ENCODE measurements at places on chromosomes 11 and 22.

- DNase-seq, result no peak
Observed at GRCh38 chr22:43993072-43993760, 30.9 kb upstream of the PARVB start.

GRCh38 chr11:454043-454442 lies 4.0 kb downstream of the PTDSS2 start:
- no peak for DNase-seq

DNA sequence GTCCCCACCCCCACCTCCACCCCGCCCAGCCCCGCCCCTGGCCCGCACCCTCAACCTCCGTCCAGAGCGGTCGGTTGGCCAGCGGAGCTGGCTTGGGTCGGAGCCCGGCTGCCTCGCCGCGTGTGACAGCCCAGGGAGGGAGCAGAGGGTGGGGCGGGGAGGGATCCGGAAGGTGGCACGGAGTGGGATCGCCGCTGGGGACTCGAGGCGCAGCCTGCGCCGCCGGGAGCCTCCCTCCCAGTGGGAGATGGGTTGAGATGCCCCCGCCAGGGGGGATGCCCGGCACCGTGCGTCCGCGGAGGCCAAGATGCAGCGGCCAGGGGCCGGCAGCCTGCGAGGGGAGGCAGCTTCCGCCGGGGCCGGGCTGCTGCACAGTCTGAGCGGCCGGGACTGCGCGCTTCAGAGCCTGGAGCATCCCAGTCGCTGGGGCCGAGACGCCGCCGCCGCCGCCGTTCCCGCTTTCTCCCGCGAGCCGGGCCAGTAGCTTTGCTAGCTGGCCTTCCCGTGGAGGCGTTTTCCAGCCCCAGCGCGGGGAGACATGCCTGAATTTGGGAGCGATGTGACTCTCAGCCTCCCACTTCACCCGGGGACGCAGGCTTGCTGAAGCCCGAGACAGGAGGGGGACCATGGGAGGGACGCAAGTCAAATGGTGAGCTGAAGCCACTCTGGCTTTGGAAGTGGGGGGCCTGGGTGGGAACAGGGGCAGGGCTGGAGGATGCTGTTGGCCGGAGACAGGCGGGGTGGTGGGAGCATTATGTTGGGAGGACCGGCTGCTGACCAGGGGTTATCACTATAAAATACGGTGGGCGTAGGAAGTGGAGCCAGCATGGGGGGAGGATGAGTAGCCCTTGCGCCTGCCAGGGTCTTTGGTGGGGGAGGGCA lies 40.2 kb downstream of the DIXDC1 start:
- peak; percentile 7 for DNase-seq

GRCh38 chr11:66564984-66565383 lies 3.4 kb downstream of the CTSF start:
- no peak for DNase-seq

DNA sequence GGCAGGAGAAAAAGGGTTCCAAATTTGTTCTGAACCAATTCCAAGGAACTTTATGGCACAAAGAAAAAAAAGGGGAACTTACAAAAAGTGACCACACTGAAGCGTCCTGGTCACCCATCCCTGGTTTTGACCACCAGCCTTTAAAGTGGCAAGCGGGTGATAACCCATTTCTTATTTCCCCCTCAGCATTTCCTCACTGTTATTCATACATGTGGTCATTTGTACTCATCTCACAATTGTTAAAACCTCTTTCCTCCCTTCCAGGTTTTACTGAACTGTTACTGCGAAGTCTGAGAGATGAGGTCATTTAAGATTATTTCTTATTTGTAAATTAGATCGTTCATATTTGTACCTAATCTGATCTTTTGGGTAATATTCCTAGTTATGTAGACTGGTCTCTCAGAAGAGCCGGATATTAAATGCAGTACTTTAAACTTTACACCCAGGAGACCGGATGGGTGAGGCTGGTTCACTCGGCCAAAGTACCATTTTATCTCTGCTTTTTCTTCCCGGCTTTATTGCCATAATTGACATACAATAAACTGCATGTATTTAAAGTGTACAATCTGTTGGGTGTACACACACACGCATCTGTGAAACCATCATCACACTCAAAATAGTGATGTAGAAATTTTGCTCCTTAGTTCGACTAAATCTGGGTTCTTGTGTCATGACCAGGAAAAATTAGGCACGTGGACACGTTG lies 47.0 kb downstream of the CDPF1 start:
- no peak for DNase-seq

DNA sequence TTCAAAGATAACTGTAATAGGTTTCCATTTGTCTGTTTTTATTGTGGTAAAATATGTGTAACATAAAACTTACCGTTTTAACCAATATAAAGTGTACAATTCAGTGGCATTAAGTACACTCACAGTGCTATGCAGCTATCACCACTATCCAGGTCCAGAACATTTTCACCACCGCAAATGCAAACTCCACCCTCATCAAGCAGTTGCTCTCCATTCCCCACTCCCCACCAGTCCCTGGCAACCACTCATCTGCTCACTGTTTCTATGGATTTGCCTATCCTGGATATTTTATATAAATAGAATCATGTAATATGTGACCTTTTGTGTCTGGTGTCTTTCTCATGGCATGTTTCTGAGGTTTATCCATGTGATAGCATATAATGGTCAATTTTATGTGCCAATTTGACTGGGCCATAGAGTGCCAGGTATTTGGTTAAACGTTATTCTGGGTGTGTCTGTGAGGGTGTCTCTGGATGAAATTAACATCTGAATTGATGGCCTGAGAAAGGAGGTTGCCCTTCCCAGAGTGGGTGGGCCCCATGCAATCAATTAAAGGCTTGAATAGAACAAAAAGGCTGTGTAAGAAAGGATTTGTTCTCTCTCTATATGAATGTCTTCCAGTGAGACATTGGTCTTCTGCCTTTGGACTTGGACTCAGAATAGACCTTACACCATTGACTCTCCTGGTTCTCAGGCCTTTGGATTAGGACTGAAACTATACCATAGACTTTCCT lies 17.2 kb upstream of the SMCO4 start:
- no peak for DNase-seq

GRCh38 chr11:120660024-120660565 lies 148.5 kb downstream of the GRIK4 start:
- no peak for DNase-seq

DNA sequence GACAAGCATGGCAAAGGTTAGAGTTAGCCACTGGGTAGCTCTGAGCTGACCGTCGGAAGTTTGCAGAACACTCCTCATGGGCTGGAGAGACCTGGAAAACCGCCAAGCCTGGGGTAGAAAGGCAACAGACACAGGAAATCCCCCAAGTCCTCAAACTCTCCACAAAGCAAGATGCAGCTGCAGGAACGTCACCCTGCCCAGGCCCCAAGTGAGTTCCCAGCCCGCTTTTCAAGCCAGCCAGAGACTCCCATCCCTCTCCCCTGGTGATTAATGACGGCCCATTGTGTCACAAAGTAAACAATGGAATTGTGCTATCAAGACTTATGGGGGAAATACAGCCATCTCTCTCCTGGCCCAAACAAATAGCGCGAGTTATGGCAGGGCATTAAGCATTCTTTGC lies 633.0 kb downstream of the TBC1D22A start:
- no peak for DNase-seq

GRCh38 chr22:40265783-40266182 lies 80.5 kb upstream of the ADSL start:
- DNase-seq, result no peak

DNA sequence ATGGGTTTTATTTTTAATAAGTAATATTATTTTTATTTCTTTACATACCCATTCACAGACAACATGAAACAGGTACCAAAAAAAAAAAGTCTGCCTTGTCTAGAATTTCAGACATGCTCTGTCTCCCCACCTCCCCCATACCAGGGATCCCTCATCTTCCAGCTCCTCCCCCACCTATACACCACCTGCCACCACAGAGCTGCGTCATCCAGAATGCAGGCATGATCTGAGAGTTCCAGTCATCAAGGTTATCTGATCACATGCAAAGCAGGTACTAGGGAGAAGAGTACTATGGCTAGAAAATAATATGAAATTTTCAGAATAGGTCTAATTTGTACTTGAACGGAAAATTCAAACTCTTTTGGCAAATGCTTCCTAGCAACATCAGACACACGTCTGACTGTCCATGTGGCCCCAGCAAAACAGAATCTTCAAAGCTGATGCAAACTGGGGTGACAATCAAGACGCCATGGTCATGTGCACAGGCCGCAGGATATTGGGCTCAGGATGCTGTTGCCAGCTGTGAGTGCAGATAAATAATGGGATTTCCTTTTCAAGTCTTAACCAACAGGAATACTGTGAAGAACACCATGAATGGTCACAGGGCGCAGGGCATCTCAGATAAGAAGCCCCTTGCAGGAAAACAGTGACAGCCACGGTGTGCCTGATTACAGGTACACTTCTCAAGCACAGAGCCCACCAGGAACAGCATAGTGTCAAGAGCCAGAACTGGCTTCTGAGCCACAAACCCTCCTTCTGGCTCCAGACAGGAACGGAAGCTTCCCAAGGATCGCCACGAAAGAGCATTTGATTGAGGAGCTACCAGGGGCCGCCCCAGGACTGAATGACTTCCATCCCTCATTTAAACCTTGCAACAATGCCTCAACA lies 169.5 kb downstream of the EFCAB6 start:
- no peak for DNase-seq

DNA sequence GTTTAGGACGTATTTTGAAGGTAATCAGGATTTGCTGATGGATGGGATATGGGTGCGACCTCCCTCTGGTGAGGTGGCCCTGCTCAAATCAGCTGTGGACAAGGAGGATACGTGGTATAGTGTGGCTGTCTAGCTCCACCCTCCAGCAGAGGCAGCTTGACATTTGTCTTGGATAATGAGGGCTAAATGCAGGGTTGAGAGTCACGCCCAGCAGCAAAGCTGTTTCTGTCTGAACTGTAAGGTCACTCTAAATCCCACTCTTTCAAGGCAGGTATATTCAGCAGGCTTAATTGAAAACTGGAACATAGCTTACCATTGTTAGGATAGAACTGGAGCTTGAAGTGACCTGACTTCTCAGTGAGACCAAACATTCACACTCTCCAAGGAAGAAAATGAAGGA lies 98.7 kb downstream of the SWAP70 start:
- DNase-seq, result no peak

DNA sequence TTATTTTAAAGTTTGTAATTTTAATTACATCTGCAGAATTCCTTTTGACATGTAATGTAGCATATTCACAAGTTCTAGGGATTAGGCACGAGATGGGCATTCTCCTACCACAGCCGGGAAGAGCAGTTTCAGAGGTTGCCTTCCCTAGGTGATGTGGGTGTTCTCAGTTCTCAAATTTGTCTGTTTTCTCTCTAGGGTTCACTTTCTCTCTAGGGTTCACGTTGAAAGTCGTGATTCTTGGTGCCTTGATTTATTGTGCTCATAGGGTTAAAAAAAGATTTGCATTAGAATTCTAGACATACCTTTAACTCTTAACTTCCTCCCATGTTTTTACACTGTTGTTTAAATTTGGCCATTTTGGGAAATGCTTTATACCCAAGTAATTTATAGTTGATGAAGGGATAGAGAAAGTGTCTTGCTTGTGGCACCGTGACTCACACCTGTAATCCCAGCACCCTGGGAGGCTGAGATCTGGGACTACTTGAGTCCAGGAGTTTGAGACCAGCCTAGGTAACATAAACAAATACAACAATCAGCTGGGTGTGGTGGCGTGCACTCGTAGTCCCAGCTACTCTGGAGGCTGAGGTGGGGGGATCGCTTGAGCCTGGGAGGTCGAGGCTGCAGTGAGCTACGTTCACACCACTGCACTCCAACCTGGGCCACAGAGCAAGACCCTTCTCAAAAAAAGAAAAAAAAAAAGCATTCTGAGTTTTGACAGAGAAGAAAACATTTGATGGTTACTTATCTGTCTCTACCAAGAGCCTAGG lies 3.6 kb downstream of the MED15 start:
- no peak for DNase-seq

- no peak for DNase-seq
Observed at GRCh38 chr11:69774354-69775162, 583 bp downstream of the FGF4 start.

- DNase-seq, result no peak
Observed at GRCh38 chr11:109000531-109000930, 335.7 kb downstream of the DDX10 start.

DNA sequence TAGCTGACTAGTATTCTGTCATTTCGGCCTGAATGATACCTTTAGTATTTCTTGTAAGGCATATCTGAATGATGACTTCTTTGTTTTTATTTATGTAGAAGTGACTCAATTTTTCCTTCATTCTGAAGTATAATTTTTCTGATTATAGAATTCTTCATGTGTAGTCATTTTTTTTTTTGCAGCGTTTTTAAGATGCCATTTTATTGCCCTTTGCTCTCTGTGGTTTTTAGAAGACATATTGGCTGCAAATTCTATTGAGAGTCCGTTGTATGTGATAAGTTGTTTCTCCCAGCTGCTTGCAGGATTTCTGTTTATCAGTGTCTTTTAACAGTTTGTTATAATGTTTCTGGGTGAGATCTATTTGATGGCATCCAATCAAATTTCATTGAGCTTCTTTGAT lies 1224.8 kb downstream of the JRKL start:
- no peak for DNase-seq

- DNase-seq, result no peak
Observed at GRCh38 chr11:31445621-31446020, 63.8 kb downstream of the IMMP1L start.

DNA sequence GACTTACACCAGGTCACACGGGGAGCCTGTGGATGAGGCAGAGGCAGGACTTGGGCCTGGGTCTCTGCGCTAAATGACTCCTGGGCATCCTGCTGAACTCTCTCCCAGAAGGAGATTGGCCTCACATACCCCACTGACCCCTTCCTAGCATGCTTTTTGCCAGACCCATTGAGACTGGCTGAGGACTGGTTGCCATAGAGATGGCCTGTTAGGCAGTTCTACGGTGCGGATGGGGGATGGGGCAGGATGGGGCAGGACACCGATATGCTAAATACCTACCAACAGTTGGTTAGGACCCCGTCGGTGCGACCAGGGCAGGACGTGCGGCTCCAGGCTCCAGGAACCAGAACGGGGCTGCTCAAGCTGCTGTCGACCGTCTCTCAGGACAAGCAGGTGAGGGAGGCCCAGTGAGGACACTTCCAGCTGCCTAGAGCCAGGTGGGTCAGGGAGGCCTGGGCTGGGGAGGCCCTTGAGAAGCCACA lies at the start of gene TSGA10IP:
TSS of gene TSGA10IP (plus strand) at position 51 of the 482 bp plus-strand sequence. CDS start at position 247, 196 bp downstream.
- no peak for DNase-seq

GRCh38 chr11:69962152-69962551 lies 116.0 kb upstream of the ANO1 start:
- no peak for DNase-seq

GRCh38 chr22:30695871-30696655 lies 1.4 kb downstream of the OSBP2 start:
- no peak for DNase-seq
